ENCODE measurements at places on chromosomes 3 and 15.

- no peaks in the 10 kb centered on the region for H3K4me1 ChIP-seq
- H3K27ac ChIP-seq, result no peak overlapping the region
- no peak for DNase-seq
- no peaks in the 10 kb centered on the region for H3K27me3 ChIP-seq
- H3K36me3 ChIP-seq, result peaks cover 26% of the 10 kb centered on the region
Measured at GRCh38 chr3:28022916-28023315, 218.5 kb upstream of the CMC1 start.

GRCh38 chr3:75320369-75320768 lies 343.8 kb upstream of the FRG2C start:
- no peaks in the 10 kb centered on the region for H3K4me1 ChIP-seq
- no peak for DNase-seq
- no peaks in the 10 kb centered on the region for H3K36me3 ChIP-seq
- no peak overlapping the region for H3K4me3 ChIP-seq
- H3K27me3 ChIP-seq, result no peaks in the 10 kb centered on the region
- no peak overlapping the region for H3K27ac ChIP-seq

GRCh38 chr15:83305704-83306291 lies 21.3 kb upstream of the BNC1 start:
- no peak for DNase-seq
- no peak overlapping the region for H3K27ac ChIP-seq
- H3K4me3 ChIP-seq, result no peak overlapping the region
- H3K36me3 ChIP-seq, result no peaks in the 10 kb centered on the region

- DNase-seq, result no peak
- no peak overlapping the region for H3K27ac ChIP-seq
- H3K4me3 ChIP-seq, result no peak overlapping the region
- no peaks in the 10 kb centered on the region for H3K27me3 ChIP-seq
Measured at GRCh38 chr3:83877910-83878309, 1080.9 kb upstream of the CADM2 start.
